ENCODE measurements at places on chromosomes 7 and 10.

- DNase-seq: no peak
Measured at GRCh38 chr10:62810156-62810902, 5.8 kb downstream of the ADO start.

DNA sequence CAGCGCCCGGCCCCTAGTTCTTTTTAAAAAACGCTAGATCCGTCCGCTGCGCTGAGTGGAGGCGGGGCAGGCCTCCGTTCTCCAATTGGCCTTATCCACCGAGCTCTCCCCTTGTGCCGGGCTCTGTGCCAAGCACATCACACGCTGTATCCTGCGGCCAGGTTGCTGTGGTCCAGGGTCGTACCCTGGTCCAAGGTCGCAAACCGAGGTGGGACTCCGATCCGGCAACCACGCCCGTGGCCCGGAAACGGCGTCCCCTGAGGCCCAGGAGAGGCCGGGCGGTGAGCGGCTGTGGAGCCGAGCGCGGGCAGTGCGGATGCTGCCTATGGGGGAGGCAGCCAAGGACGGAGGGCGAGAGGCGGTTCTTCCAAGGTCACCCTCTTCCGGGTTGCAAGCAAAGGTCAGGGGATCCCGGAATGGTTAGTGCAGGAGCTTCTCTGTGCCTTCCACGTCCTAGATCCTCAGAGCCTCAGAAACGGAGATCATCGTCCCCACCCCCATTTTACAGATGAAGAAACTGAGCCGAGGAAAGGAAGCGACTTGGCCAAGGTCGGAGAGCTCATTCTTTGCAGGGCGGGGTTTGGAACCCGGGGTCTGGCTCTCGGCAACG lies 72.4 kb upstream of the LRRC4 start:
- peak; percentile 78 for DNase-seq

DNA sequence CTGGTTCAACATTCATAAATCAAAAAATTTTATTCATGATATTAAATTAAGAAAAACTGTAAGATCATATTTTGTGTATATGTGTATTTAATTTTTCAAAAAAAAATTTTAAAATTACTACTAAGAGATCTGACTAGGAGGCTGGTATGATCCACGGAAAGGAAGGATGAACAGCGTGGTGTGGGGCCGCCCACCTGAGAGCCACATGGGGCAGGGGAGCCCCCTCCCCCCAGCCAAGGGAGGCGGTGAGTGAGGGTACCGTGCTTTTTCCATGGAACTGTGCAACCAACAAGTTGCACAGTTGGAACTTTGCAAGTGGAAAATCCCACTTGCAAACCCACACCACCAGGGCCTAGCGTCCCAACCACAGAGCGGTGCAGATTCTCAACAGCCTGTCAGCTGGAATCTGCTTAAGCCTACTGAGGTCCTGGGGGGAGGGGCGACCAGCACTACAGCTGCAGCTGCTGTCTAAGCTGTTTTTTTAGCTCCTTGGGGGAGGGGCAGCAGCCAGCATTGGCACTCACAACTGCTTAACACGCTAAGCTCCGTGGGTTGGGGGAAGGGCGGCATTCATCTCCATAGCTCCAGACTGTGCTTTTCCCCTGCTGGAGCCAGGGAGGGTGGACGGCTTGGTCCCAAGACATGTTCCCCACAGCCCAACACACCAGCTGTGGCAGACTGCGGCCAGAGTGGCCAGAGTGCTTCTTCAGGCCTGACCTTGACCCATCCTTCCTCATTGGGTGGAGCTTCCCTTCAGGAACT lies 94.2 kb upstream of the IGFBP3 start:
- peak; percentile 78 for DNase-seq

- no peak for DNase-seq
Measured at GRCh38 chr10:17835688-17836087, 26.5 kb downstream of the MRC1 start.

DNA sequence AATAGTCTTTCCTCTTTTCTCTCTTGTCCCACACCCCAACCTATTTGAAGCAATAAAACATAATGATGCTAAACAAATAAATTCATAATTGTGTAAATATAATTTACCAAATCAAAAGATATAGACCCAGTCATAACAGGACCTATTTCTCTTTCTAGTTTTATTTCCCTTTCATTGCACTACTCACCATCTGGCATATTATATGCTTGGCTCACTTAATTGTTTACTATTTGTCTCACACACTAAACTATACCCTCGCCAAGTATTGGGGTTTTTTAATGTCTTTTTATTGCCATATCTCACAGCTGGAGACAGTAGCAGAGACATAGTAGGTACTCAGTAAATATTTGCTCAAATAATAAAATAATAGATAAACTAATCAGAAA lies 597.5 kb upstream of the PCDH15 start:
- no peak for DNase-seq

DNA sequence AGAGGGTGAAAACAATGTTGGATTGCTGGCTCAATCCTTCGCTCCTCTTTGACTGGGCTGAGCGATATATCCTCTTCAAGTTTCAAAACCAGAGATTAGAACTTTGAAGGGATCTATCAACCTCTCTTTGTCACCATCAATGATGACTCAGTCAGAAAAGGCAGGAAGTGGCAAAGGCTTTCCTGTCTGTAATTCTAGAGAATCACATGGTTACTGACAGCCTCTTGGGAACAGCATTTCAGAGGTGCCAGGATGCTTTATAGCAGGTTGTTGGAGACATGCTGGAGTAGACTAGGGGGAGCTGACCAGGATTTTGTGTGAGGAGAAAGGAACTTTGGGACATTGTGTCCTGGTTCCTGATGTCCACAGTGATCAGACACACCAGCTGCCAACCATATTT lies 81.3 kb downstream of the PRKCQ start:
- DNase-seq: no peak

DNA sequence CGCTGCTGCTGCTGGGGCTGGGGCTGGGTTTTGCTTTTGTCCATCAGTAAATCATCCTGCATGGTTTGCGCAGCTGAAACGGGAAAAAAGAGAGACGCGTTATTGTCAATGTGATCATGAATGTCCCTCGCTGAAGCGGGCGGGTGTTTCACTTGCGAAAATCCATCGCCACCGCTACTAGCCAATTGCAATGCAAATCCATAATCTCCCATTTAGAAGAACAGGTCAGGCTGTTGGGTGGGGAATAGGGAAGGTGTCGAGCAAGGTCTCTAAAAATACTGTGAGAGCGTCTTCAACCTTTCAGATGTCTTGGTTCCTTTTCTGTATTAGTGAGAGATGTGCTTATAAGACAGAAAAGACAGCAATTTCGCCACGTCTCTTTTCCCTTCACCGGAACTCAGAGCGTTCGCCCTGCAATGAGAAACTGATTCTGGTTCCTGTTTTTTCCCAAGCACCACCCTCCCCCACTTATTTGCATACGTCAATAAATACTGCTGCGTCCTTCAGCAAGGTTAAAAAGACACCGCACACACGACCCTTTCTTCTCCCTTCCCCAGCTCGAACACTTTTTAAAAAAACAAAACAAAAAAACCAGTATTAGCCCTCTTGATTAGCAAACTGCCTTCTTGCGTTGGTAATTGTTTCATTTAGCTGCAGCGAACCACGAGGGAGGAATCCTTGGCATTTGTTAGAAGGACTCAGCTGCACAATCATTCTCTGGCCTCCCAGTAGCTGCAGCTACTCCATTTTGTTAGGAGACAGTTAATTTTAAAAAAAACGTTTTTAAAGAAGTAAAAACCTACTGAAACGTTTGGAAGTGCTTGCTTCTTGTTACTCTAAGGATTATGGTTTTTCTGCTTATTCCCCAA lies 50.4 kb downstream of the CPEB3 start:
- DNase-seq: peak; percentile 39

- DNase-seq: peak; percentile 94
Measured at GRCh38 chr10:71860243-71861029, 9.4 kb upstream of the PSAP start.

GRCh38 chr7:45726883-45727282 lies 146.0 kb downstream of the CCDC201 start:
- no peak for DNase-seq

DNA sequence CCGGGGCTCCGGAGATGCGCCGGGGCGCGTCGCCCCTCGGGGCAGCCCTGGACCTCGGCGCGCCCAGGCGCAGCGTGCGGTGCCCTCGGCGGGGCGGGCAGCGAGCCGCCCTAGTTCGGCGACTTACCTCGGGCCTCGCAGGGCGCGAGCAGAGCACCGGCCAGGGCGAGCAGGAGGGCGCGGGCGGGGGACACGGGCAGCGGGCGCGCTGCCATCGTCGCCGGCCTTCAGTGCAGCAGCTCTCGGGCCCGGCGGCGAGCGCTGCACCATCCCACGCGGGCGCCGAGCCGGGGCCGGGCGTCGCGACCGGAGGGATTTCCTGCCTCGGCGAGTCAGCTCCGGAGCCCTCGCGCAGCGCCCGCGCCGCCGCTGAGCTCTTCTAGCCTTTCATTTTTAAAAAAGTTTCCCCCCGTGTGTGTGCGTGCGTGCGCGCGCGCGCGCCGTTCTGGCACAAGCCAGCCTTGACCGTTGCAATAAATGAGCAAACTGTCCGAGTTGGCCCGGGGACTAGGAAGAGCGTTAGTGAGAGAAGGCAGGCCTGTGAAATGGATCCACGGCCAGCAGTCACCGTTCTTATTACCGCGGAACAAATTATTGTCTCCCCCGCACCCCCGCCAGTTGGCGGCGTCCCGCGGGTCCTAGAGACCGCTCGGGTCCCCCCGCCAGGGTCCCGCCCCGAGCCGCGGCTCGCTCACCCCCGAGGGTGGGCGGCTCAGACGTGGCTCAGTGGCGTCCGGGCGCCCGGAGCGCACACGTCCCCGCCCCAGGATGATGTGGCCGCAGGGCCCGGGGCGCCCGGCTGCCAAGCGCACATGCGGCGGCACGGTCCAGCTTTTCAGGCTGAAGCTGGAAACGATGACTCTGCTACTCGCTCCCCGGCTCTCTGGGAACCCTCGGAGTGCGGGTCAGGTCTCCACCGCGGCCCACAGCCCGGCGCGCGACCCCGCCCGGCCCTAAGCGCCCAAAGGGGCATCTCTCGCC lies at the start of gene ADAM12:
Gene ADAM12, minus strand, starts transcription at position 547 of the 981 bp plus-strand sequence. Its CDS starts 332 bp downstream, at position 215.
- DNase-seq: peak; percentile 69

- no peak for DNase-seq
Measured at GRCh38 chr7:111783854-111784253, 221.6 kb upstream of the IMMP2L start.

- DNase-seq: peak; percentile 72
Measured at GRCh38 chr7:29988424-29989256, 961 bp downstream of the SCRN1 start.

- DNase-seq: peak; percentile 26
Measured at GRCh38 chr10:31020209-31020608, 11.5 kb downstream of the ZNF438 start.

GRCh38 chr10:103397191-103397825 lies 882 bp downstream of the PDCD11 start:
- DNase-seq: no peak
